Activated CD8-positive, alpha-beta memory T cell treated with anti-CD3 and anti-CD28 coated beads, Interleukin-2, amount 10 ng/mL, durations not matched to agents 7 days and 5 days (primary cell): ENCODE measurements at places on chromosomes 1 and 21.

DNA sequence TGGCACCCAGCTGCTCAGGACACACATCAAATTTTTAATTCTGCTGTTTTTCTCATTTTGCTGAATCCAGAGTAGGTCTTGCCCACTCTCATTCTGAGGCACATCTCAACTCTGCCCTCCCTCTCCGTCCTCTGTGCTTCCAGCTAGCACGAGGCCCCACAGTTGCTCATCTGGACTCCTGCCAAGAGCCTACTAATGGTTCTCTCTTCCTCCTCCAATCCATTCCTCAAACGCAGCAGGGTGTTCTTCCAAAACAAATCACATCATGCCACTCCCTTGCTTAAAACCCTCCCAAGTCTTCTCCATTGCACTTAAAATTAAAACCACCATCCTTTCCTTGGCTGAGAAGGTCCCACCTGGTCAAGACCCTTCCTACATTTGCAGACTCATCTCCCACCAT lies 49.8 kb upstream of the SCAF4 start:
- DNase-seq, result no peak

DNA sequence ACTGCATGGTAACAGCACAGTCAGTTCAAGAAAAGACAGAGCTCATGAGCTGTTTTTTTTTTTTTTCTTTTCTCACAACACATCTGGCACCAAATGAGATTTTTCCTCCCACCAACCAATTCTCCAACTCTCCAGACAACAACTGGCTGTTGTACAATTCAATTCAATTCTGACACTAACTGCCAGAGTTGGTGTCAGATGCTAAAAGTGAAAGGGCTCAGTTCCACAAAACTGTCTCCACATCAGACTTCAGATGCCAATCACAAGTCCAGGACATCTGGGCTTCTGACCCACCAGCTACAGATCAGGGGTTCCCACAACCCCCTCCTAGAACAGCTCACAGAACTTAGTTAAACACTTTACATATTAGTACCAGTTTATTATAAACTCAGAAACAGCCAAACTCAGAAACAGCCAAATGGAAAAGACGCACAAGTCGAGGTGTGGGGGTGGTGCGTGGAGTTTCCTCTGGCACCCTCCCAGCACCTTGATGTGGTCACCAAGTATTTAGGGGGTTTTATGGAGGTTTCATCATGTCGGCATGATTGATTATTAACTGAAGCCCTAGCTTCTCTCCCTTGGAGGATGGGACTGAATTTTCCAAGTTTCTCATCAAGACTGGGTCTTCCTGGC lies 39.2 kb upstream of the LRRC8D start:
- no peak for DNase-seq

GRCh38 chr1:93275634-93276295 lies 69.9 kb upstream of the DR1 start:
- DNase-seq, result no peak

DNA sequence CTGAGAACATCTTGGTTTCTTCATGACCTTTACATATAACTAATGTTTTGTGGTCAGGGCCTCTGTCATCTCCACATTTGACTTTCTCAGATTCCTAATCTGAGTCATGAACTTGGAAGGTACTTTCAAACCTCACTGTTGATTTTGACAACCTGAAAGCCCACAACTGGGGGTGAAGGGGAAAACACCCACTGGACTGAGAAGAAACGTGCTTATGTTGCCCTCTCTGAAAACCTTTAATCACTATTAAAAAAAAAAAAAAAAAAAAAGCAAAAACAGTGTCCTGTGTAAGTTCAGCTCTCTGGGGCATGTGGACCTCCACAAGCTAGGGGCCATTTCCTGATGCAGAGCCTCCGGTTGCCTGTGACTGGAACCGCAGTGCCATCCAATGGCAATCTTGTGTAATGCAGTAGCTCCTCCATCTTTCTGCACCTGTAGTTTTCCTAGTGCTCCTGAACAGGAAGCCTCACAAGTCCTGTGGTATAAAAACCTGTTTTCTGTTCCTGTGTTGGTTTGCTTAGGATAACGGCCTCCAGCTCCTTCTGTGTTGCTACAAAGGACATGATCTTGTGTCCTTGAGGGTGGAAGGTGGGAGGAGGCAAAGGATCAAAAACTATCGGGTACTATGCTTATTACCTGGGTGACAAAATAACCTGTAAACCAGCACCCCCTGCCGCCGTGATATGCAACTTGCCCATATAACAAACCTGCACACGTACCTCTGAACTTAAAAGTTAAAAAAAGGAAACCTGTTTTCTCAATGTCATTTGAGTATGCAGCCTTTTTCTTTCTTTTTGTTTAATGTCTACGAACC lies 124.5 kb downstream of the ZNF648 start:
- DNase-seq, result peak; percentile 65

- DNase-seq, result no peak
These were observed 571 bp downstream of the WDR3 start for GRCh38 chr1:117930173-117930447.

DNA sequence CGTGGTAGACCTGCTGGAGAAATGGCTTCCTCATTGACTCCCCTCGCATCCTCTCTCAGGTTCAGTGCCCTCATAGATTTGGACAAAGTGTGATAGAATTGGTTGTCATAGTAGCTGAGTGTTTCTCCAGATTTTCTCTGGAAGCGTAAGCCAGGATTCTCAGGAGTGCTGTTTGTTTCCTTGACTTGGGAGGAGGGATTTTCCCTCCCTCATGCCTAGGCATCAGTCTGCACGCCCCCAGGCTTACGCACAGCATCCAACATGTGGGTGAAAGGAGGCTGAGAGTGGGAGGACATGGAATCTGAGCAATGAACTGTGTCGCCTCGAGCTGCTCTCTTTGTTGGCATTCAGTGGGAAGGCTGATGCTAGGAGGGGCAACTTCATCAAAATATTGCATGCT lies 503.5 kb downstream of the LTN1 start:
- no peak for DNase-seq

DNA sequence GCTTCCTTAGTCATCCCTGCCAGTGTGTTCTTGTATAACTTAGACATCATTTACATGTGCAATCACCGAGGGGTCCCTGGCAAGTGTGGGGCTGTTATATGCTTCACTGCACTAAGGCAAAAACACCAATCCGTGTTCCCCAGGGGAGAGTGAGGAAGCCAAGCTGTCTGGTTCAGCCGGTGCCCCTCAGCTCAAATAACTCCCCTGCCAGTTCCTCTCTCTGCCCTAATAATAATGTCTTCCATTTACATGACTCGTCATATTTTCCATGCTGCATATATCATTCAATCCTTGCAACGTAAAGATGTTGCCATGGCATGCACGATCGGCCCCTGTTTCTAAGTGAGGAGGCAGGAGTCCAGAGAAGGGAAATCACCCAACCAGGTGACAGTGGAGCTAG lies 24.4 kb upstream of the NDC1 start:
- no peak for DNase-seq

DNA sequence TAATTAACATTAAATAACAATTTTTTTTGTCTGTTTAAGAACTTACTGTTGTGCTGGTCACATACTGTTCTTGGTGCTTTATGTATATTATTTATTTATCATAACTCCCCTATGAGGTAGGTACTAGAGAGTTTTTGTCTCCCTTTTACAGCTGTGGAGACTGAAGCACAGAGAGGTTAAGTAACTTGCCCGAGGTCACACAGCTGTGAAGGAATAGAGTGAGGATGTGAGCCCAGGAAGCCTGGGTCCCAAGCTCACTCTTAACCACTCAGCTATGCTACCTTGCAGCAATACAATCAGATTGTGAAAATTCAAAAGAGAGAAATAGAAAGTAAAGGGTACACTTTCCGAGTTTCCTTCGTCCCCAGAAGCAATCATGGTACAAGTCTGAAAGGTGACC lies 35.6 kb upstream of the FHAD1 start:
- no peak for DNase-seq

GRCh38 chr1:185601189-185601588 lies 133.0 kb upstream of the HMCN1 start:
- DNase-seq, result no peak

GRCh38 chr1:24980836-24981630 lies 51.0 kb upstream of the RUNX3 start:
- no peak for DNase-seq

DNA sequence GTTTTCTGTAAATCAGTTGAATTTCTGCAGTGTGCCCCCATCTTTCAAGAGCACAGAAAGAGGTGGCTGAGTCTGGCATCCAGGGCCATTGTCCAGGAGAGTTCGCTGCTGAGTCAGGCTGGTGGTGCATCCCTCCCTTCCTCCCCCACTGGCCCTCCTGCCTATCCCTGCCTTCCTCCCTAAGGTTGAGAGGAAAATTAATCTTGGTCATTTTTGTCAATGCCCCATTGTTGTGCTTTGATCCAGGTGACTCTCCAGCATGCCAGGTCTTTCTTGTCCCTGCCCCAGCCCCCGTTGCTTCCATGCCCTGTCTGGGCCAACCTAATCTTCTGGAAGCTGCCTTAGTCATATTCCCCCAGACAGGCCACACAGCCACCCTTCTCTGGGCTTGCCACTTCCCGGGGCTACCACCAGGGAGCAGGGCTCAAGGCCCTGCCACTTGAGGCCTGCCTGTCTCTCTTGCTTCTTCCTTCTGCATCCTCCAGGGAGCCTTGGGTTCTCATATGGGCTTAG lies 26.6 kb downstream of the PROK1 start:
- DNase-seq, result no peak

DNA sequence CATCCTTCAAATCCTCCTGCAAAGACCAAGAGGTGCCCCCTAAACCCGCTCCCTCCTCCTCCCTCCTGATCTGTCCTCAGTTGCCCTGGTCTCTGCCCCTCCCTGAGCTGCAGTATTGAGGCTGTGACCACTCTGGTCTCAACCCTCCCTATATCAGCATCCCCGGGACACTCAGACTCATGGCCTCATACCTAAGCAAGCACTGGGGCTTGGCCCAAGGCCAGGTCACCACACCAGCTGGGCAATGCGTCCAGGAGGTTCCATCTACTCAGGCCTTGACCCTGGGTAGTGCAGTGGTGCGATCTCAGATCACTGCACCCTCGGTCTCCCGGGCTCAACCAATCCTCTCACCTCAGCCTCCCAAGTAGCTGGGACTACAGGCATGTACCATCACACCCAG lies 9.8 kb downstream of the KIF17 start:
- no peak for DNase-seq

- DNase-seq, result no peak
These were observed 78.1 kb downstream of the SIK1 start for GRCh38 chr21:43348801-43349261.

- no peak for DNase-seq
These were observed at the start of gene COL24A1 for GRCh38 chr1:86156566-86157455. TSS of gene COL24A1 (minus strand) at chr1:86156772. CDS start at chr1:86156396, 376 bp downstream.

DNA sequence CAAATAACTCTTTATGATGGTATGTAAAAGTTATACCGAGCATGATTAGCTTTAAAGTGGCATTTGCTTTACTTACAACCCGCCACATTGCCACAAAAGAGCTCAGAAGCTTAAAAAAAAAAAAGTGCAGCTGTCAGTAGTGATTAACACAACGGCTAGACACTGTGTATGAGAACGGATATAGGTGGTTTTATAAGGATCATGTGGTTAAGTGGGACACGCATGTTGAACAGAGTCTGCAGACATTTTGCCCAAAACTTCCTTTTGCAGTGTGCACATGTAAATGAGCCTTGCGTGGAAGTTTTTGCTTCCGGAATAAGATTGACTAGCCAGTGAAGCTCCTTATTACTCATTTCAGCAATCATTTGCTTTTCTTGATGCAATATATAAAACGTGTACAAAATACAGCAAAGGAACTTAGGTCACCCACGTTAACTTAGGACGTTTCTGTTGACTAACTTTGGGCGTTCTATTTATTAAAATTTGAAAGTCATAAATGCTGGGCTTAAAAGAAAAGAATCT lies 58.7 kb upstream of the RGS1 start:
- peak; percentile 82 for DNase-seq
